ENCODE measurements at places on chromosomes 5 and 9.

DNA sequence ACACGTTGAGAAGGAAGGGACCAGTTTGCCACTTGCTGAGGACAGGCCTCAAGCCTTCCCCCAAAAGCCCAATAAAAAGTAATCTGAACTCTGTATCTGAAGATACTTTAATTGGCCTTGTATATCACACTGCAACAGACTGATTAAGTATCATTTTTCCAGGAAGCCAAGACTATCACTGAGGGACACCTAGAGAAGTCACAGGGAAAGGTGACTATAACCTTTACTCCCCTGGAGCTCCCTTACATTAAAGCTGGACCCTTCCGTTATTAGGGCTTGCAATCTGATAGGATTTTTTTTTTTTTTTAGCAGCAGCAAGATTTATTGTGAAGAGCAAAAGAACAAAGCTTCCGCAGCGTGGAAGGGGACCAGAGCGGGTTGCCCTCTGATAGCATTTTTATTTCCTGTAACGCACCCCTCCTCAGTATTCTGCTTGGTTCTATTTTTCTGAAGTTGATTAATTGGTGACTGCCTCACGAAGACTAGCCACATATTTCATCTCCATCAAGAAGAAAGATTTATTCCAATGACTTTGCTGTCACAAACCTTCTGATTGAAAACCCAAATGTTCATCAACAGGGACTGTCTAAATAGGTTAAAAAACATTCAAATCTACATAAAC is 2.7 kb downstream of the CDC14B start:
- DNase-seq, result no peak

GRCh38 chr5:15103130-15103529 is 231.6 kb upstream of the ANKH start:
- no peak for DNase-seq

- DNase-seq, result no peak
These were observed 54.3 kb upstream of the ANKRD33B start for GRCh38 chr5:10509575-10509974.

- no peak for DNase-seq
These were observed 50.6 kb downstream of the SIL1 start for GRCh38 chr5:139147483-139148087.

DNA sequence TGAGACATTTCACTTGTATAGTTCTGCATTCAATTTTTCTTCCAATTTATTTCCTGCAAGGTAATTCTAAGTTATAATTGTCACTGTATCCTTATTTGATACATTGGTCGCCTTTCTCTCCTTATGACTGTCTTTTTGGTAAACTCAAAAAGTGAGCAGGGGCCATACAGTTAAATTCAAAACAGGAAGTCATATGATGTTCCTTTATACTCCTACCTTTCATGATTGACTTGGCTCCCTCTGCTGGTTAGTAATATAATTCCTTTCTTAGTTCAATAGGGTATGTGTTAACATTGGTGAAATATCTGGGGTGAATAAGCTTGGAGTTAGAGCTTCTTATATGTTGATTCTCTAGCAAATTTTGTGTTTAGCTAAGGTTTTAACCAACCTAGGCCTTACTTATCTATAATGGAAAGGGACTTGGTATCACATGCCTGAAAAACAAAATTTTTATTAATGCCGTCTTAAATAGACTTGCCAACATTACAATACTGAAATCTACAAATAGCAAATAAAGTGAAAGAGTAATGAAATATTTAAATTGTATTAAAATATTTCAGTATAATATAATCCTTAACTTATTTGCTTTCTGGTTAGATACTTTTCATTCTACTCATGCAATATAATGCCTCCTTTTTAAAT is 6.0 kb upstream of the NIPBL start:
- DNase-seq, result peak; percentile 85

DNA sequence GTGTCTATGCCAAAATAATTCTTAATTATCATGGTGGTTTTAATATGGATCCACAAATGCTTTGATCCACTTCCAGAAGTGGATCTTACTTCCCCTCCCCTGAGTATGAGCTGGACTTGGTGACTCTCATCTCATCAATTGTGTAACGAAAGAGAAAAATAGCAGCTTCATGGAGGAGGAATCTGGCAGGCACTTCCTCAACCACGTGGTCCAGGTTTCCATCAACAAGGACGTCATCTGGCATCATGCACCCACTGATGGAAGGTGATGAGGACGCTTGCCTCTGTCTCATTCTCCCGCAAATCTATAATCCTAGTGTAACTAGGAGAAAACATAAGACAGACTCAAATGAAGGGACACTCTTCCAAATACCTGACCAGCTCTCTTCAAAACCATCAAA is 54.6 kb upstream of the S1PR3 start:
- no peak for DNase-seq

DNA sequence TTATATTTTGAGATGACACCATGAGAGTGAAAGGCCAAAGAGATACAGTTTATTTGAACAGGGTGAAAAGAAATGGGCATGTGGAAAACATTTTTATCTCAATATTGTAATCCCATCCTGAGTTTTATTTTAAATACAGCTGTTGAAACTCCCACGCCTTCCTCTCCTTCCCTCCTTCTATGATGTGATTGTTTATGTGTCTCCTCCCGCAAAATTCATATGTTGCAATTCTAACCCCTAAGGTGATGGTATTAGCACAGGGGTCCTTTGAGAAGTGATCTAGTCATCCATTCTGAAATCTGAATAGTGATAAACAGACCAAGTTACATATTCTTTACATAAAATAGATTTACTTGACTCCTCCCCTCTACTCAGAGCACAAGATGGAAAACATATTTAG is 1275.4 kb upstream of the C9orf72 start:
- DNase-seq, result no peak

DNA sequence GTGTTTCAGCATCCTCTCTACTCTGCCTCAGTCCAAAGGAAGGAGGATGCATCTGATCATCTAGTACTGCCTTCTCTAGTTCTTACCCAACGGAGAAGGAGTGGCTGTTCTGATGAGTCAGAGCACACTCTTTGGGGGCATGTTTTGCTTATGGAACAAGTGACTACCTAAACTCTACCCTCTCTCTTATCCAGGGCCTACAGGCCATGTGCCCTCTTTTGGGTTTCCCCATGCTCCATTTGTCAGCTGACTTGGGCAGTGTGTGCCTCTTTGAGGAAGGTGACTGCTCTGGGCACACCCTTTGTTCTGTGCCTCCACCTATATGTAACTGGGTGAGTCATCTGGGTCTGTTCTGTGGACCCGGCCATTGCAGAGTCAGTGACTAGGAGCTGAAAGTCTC is 89.6 kb upstream of the BNC2 start:
- DNase-seq, result no peak

GRCh38 chr9:110912419-110913291 is 125.6 kb downstream of the LPAR1 start:
- no peak for DNase-seq

- DNase-seq, result peak; percentile 9
These were observed 668.4 kb upstream of the CCNG1 start for GRCh38 chr5:162769019-162769418.

DNA sequence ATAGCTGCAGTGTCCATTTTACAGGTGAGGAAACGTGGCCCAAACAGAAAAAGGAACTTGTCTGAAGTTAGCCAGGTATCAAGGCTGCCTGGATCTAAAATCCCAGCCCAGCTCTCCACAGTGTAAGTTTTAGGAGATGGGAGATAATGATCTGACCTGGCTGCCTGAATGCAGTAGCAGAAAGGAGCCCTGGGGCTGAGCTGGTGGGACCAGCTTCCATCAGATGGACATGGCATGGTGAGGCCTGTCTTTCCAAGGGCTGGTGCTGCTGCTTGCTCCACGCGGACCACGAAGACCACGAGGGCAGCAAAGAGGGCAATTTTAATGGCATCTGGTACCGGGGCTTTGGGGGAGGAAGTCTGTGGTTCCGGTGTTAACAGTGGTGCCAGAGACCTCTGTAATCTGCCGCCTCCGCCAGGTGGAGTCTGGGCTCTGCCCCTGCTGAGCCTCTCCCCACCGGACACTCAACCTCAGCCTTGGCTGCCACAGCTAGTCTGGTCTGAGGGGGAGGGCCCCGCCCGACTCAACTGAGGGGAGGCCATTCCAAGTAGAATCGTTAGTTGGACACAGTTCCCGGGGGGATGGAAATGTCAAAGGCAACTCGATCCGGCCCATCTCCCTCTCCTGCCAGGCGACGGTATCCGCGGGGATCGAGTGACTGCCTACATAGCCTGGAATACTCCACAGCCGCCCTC is 650 bp downstream of the MYORG start:
- peak; percentile 41 for DNase-seq

- DNase-seq, result no peak
These were observed 28.5 kb upstream of the IFNA14 start for GRCh38 chr9:21268347-21268657.

GRCh38 chr5:177077335-177077734 is 9.4 kb upstream of the FGFR4 start:
- no peak for DNase-seq

DNA sequence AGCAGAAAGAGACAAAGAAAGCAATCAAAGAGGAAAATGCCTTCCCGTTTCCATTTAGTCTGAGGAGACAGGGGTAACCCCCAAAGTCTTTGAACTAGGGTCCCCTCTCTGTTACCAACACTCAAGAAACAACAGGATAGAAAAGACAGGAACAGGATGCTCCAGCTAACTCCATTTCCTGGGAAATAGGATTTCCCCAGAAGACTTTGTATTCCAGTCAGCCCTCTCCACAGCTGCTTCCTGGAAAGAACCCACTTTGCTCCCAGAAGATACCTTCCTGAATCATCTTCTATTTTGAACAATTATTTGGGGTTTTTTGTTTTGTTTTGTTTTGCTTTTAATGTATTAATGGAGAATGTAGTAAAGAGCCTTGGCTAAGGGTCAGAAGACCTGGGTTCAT is 56.0 kb downstream of the KLHL3 start:
- no peak for DNase-seq

DNA sequence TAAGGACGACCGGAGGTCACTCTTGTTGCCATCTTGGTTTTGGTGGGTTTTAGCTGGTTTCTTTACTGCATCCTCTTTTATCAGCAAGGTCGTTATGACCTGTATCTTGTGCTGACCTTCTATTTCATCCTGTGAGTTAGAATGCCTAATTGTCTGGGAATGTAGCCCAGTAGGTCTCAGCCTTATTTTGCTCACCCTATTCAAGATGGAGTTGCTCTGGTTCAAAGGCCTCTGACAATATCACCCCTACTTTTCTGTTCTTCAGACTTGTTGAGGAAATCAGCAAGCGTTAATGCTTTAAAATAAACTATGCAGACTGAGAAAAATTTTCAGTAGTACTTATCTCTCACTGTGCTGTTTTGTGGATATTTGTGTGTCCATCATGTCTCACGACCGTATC is 92.6 kb downstream of the MTRR start:
- no peak for DNase-seq

DNA sequence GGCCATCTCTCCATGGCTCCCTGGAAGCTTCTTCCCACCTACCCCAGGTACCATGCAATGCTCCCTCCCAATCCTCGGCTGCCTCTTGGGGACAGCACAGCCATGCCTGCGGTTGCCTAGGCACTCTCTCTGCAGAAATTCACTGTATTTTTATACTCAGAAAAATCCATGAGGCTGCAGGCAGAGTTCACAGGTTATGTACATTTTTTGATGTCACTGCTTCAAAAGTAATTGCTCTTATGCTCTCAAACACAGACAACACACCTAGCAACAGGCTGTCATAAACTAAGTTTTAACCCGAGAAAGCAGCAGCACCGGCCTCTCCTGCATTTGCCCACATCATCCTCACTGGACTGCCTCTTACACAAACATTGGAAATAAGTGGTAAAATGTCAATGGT is 102.4 kb downstream of the AK8 start:
- DNase-seq, result no peak

DNA sequence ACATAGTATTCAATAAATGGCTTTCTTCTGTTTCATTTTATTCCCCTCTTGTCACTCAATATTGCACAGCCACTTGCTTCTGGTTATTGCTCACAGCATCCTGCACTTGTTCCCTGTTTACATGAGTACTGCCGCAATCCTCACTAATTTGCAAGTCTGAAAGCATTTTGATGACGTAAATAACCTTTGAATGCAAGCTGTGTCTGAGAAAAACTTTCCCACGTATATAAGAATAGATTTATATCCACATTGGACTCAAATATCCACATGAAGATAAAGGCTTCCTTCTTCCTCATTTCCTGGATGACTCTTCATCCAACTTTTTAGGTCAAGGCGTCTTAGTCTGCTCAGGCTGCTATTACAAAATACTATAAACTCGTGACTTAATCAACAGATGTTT is 88.2 kb upstream of the DAP start:
- no peak for DNase-seq

DNA sequence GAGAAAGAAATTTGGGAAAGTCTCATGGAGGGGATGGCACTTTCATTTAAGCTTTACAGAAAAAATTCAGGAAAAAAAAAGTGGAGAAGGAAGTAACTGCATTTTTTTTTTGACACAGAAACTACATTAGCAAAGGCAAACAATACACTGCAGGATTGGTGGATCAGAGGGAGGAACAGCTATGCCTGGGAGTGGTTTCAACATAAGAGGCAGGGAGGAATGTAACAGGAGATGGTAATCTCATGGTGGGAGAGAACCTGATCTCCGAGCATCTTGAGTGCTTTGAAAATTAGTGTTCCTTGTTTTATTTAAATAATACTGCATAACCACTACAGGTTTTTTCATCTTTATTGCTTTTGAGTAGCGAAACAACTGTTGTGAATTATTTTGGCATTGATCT is 249.4 kb downstream of the FAM170A start:
- DNase-seq, result no peak

DNA sequence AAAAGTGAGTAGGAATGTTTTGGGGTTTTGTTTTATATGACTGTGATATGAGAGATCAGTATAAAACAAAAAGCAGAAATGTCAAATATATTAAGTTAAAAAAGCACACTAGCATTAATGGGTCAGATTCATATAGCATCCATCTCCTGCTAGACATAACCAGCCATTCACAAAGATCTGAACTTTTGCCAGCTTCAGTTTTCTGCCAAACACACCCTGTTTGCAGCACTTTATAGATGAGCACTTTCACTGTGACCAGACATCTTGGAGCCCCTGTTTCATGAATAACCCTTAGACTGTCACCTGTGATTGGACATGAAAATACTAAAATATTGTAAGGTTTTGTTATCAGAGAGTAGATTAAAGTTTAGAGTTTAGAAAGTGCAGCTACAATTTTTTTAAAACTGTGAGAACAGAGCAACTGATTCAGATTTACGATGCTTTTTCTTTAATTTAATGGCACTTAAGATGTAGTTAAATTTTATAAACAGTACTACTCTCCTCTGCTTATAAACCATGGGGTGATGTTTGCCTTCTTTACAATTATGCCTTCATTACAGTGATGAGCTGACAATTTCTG is 142.6 kb downstream of the KCTD16 start:
- DNase-seq, result peak; percentile 14

DNA sequence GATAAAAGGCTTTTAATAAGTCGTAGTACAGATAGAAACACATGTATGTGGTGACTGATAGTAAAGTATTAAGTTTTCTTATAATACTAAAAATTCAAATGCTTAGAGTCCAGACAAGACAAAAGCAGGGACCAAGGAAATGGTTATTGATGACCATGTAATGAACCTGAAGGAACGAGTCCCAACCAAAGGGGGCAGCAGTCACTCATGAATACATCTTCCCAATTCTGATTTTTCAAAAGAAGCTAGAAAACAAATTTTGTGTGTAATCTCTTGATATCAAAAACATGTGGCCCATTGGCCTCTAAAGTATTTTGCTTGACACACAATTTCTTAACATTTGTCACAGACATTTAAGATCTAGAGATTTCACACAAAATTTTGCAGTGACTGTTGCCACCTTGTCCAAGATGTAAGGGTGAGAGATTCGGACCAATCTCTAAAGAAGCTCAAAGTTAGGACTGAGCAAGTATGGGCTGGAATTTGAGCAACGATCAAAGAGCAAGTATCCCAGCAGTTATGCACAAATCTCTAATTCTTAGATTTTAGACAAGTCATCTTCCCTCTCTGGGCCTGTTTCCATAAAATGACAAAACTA is 66.8 kb downstream of the ARL15 start:
- DNase-seq, result peak; percentile 63
